ENCODE measurements at places on chromosomes 6 and 20. TPM values are rescaled to one million over a fixed set of nuclear protein-coding genes. Genes with fewer than 3 reads are reported as not detected.

Gene GLP1R
- 0.43 TPM for total RNA-seq

Gene STMND1
- not detected for total RNA-seq

DNA sequence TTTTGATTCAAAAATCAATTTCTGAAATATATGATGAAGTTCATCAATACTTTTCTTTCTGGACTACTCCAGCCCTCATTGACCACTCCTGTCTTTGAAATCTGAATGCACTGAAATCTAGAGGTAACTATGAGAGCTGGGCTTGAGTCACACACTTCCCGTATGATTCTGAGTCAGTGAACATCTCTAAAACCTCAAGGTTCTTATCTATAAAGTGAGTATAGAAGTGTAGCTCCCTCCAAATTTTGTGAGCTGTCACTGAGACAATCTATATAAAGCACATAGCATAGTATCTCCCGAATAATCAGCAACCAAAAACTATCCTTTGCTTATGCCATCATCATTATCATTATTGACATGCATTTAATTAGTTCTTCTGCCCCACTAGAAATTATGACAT is 182.4 kb downstream of the TSHZ2 start:
- H3K27me3 ChIP-seq, result no peaks in the 10 kb centered on the region
- no peaks in the 10 kb centered on the region for H3K36me3 ChIP-seq
- H3K4me3 ChIP-seq, result no peak overlapping the region
- peaks cover 8% of the 10 kb centered on the region for H3K4me1 ChIP-seq
- no peak overlapping the region for H3K27ac ChIP-seq
- DNase-seq, result no peak

GRCh38 chr20:51419231-51419630 is 123.3 kb downstream of the NFATC2 start:
- DNase-seq, result no peak
- no peaks in the 10 kb centered on the region for H3K27me3 ChIP-seq
- no peak overlapping the region for H3K4me3 ChIP-seq
- no peak overlapping the region for H3K27ac ChIP-seq
- H3K4me1 ChIP-seq, result peaks cover 35% of the 10 kb centered on the region
- H3K36me3 ChIP-seq, result peaks cover 43% of the 10 kb centered on the region

GRCh38 chr20:41499961-41500725 is 118.0 kb downstream of the CHD6 start:
- H3K27me3 ChIP-seq, result no peaks in the 10 kb centered on the region
- no peak overlapping the region for H3K4me3 ChIP-seq
- H3K36me3 ChIP-seq, result peaks cover 9% of the 10 kb centered on the region
- H3K27ac ChIP-seq, result no peak overlapping the region
- DNase-seq, result no peak
- peaks cover 2% of the 10 kb centered on the region for H3K4me1 ChIP-seq

DNA sequence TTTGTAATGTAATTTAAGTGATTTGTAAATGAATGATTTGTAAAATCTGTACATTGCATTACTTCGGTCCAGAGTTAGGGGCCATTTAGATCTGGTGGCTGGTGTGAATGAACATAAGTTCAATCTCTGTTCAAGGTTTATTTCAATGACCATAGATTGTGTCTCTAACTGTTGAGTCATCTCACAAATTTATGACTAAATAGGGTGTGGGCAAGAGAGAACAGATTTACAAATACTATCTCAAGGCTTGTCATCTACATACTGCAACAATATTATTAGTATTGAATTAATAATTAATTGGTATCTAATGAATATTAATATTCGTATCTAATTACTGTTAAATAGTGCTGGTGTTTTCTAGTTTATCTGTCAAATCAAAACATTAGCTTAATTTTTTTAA is 115.3 kb upstream of the EDN1 start:
- H3K4me1 ChIP-seq, result no peaks in the 10 kb centered on the region
- no peak overlapping the region for H3K4me3 ChIP-seq
- H3K36me3 ChIP-seq, result no peaks in the 10 kb centered on the region
